Dorsolateral prefrontal cortex (tissue), 122 donors: ENCODE measurements at places on chromosomes 2 and 18.

DNA sequence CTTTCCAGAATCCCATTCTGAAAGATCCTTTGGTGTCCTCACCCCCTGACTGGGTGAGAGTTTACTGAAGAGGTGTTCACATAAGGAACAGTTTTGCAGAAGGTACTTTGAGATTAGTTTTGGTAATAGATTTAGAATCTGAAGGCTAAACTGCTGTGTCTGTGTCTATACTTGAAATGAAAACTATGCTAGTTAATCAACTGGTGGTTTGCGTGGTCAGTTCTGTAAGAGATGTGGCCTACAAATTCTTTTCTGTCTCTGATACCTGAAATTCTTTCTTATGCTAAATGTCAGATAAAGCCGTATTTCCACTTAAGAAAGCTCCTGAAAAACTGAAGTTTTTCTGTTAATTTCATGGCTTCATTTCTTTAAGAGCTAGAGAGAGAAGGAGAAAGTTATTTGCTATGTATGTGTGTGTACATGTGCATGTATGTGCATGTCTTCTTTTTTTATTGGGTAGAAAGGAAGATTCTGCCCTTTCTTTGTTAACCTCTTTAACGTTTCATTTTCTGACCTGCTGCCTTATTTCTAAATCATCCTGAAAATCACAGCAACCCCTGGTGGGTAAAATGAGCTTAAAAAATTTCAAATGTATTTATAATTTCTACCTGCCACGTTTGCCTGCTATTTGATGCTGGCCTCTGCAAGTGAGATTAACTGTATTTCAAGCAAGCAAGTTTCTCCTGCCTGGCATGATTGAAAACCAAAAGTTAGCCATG, 552.0 kb upstream of the NRP2 start:
- DNase-seq = no peak

DNA sequence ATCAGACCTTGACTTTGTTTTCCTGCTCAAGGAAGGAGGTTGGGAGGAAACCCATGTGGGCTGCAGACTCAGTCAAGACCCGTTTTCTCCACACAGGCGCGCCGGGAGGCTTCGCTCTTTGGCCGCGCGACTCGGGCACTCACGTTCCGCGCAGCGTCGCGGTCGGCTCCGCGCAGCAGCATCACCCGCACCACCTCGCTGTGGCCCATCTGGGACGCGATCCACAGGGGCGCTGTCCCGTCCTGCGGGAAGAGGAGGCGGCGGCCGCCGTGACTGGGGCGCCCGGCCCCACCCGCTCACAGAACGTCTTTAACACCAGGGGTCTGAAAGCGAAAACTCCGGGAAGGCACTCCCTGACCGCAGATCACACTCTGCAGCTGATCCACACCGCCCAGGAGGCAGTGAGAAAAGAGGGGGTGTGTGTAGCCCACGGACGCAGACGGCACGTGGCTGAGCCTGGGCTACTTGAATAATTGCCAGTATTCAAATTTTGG, 33.1 kb upstream of the NPC1 start:
- DNase-seq = no peak

DNA sequence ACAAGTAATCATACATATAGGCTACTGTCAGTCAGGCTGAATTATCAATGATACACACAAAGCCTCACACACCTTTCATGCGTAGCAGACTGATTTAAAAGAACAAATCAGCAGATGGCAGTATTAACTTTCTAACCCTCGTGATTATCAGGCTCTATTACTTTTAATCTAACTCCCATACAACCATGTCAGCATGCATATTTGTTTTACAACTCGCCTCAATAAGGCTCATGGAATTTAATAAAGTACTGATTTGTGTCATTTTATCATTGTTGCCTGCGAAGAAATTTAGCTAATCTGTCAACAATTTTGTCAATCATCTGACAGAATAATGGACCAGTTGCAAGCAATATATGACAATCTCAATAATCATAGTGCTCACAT, 82.8 kb downstream of the SLC25A12 start:
- DNase-seq = no peak

- DNase-seq = no peak
Measured at GRCh38 chr2:105413206-105413605, 14.4 kb upstream of the FHL2 start.
